Gastroesophageal sphincter (tissue), 4 donors: ENCODE measurements at places on chromosomes 3 and 15. TPM values are rescaled to one million over a fixed set of nuclear protein-coding genes. Genes with fewer than 3 reads are reported as not detected.

DNA sequence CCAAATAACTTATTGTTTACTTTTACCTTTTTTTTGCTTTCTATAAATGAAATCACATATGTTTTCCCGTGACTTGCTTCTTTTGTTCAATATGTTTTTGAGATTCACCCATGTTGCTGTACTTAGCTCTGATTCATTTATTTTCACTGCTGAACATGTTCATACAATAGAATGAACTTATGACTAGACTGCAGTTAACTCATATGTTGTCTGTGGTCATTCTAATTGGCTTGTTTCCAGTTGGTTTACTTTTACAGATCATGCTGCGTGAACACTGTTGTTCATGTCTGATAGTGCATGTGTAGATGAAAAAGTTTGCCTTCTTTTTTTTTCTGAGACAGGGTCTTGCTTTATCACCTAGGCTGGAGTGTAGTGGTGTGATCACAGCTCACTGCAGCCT, 31.6 kb upstream of the SV2B start:
- ATAC-seq, result no peak

GRCh38 chr3:61181874-61182273, 69.4 kb downstream of the FHIT start:
- no peak for ATAC-seq

DNA sequence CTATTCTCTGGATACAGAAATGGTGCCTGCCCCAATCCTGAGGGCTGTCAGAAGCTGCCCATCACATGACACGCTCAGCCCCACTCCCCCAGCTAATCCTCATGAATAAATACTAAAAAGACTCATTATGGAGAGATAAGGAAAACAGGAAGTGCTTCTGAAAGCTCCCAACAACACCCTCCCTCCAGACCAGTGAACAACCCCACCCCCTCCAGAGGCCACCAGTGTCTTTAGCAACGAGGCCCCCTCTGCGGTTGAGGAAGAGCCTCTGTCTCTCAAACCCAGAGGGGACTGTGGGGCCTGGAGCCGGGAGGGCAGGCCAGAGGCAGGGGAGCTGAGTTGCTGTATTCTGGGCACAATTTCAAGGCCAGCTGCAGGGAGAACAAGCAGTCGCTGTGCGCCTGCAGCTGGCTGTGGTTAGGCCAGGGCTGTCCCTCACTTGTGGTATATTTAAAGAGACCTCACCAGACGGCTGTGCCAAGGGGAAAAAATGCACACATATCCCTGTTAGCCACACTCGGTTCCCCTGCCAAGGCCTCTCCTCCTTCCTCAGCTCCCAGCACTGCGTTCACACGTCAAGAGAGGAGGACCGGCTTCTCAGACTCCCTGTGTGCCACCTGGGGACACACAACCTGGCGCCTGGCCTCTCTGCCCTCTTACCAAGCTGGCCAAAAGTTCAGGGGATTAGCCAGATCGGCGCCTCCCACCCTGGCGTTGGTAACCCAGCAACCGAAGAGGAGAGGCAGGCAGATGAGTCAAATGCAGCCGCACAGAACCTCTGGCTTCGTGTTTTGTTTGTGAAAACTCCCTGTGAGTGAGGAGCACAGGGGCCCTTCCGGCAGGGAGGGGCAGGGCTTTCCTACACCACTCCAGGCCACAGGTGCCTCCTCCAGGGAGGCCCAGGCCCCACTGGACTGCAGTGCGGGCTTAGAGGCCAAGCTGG, 101.2 kb upstream of the ETV5 start:
- ATAC-seq, result peak; percentile 61

DNA sequence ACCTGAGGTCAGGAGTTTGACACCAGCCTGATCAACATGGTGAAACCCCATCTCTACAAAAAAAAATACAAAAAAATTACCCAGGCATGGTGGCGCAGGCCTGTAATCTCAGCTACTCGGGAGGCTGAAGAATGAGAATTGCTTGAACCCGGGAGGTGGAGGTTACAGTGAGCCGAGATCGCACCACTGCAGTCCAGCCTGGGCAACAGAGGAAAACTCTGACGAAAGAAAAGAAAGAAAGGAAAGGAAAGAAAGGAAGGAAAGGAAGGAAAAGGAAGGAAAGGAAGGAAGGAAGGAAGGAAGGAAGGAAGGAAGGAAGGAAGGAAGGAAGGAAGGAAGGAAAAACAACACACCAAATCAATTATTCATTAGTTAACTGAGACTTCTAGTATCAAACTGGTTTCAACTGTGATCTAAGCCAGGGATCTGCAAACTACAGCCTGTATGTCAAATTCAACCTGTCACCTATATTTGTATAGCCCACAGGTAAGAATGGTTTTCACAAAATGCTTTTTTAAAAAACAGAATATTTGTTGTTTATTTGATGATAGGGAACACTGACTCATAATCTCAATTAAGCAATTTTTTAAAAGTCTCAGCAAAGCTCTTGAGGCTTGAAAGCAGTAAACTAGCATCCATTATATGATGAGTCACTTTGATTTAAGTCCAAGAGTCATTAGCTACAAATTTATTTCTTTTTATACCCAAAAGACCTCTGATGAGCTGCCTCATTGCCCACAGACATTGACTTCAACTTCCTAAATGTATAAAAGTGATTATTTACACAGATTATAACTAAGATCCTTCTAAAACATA, 127.6 kb downstream of the TBL1XR1 start:
- no peak for ATAC-seq

DNA sequence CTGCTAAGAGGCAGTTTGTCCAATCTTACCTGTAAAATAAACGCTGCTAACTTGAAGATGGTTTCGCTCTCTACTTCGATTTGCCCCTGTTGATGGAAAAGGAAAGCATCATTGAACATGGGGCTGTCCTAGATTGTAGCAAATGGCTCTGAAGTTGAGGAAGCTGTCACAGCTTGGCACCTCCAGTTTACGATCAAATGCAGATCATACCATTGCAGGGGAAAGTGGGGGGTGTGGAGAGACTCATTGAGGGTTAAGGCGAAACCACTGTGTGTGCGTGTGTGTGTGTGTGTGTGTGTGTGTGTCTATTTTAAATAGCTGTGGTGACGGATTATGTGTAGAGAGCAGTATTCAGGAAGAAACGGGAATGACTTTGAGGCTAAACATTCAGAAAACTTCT, 127.6 kb upstream of the LMOD3 start:
- no peak for ATAC-seq

- ATAC-seq, result no peak
Measured at GRCh38 chr15:33980159-33980558, 11.9 kb downstream of the CHRM5 start.

TNNC1 gene
- 2.4 TPM for total RNA-seq

CADPS gene
- total RNA-seq, result 14.4 TPM

HHATL gene
- not detected for total RNA-seq
